Hippocampal formation (tissue), 2 donors: ENCODE measurements at places on chromosomes 1 and 21.
A peak's percentile ranks its signal among the peaks of the same experiment; 100 is the strongest.

- DNase-seq, result no peak
These were observed 588 bp downstream of the NEXN start for GRCh38 chr1:77888781-77889642.

DNA sequence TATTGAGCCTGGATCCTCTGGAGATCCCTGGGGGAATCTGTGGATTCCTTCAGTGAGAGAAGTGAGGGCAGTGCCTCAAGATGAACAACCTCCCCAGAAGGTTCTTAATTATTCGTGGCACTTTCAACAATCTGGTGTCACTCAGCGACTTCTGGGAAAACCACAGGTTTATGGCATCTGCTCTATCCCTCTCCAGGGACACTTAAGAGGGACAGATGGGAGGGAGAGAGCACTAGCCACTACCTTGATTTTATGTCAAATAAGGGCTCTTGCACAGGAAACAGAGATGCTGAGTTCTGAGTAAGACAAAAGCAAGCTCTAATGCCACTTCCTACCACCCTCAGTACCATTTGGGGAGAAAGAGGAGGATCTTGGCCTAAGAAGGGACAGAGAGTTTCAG is 21.2 kb upstream of the CHI3L1 start:
- no peak for DNase-seq

- DNase-seq, result no peak
These were observed 489 bp downstream of the CELSR2 start for GRCh38 chr1:109249654-109250401.

DNA sequence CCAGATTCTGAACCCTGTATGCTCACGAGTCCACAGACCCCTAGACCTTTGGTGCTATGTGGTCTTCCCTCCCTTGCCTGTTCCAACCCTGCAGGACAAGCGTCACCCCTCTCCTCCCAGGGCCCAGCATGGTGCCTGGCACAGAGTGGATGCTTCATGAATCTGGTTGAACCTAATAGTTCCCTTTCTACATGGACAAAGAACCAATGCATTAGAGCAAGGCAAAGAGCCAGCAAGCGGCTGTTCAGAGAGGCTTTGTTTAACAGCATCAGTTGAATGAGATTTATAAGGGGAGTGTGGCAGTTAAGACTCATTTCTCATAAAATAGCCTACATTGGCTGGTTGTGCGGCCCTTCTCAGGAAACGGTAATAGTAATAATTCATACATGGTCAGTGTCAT is 14.9 kb downstream of the SLC26A9 start:
- peak; percentile 96 for DNase-seq

GRCh38 chr1:92709738-92710137 is 75.2 kb downstream of the EVI5 start:
- DNase-seq, result no peak

GRCh38 chr1:39828734-39829133 is 40.1 kb upstream of the BMP8B start:
- no peak for DNase-seq

GRCh38 chr1:155078469-155079209 is at the start of gene EFNA3:
Gene EFNA3, plus strand, starts transcription at chr1:155078837. Its CDS starts 105 bp downstream, at chr1:155078942.
- DNase-seq, result no peak

DNA sequence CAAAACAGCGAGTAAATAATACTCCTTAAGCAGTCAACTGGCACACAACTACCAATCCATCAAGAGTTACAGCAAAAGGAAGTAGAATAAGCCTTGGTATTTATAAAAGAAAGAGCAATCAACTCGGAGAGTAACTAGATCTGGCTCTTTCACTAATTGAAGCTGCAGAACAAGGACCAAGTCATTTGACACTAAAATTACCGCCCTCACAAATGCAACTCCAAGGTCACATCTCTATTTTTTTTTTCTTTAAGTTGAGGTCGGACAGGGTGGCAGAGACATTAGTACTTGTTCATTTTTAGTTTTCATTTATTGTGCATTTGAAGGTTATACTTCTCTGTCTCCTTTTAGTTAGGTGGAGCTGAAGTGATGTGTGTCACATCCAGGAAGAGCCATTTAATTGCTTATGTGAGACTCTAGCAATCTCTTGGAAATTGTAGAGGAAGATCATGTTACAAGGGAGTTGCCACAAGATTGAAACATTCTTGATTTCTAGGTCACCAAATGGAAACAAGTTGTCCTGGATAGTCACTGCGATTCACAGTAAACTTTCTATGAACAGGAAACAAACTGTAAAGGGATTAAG is 138.1 kb upstream of the ADAMTS5 start:
- no peak for DNase-seq

- DNase-seq, result no peak
These were observed 25.2 kb upstream of the CDCA8 start for GRCh38 chr1:37667023-37667671.

DNA sequence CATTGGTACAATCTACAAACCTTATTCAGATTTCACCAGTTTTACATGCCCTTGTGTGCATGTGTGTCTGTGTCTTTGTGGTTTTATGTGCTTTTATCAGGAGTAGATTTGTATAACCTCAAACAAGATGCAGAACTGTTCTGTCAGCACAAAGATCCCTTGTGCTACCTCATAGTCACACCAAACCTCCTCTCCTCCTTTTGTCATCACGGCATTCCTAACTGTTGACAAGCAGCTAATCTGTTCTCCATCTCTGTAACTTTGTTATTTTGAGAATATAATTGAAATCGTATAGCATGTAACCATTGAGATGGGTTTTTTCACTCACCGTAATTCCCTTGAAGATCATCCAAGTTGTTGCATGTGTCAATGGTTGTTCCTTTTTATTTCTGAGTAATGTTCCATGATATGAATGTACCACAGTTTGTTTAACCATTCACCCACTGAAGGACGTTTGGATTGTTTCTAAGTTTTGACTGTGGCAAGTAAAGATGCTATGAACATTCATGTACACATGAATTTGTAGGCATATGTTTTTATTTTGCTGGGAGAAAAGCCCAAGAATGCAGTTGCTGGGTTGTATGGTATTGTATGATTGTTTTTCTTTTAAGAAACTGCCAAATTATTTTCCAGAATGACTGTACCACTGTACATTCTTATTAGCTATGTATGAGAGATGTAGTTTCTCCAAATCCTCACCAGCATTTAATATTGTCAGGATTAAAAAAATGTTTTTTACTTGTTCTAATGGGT is 78.1 kb upstream of the B3GALT2 start:
- DNase-seq, result no peak

- peak; percentile 9 for DNase-seq
These were observed 5.2 kb upstream of the VTCN1 start for GRCh38 chr1:117215733-117216462.

DNA sequence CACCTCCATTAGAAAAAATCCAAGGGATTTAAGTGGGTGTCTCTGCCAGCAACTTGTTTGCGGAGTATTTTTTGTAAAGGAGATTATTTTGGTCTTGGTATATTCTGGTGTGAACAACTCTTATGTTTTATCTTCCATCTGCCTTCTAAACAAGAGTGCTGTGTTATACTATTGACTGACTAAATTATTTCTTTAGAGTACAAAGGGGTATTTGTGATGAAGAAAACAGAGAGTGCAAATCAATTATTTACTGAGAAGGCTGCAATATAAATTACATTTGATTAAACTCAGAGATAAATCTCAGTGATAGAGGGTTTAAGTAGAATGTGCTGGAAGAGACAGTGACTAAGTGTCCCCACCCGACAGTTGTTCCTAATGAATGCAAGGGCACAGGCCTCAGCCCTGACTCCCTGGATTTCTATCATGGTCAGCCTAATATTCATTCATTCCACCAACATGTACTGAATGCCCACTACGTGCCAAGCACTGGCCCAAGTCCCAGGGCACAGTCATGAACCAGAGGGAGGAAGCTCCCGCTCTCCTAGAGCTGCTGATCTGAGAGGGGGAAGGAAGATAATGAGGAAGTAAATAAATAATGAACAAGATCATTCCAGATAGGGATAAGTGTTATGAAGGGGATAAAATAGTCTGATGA is 196.9 kb upstream of the C8B start:
- DNase-seq, result peak; percentile 61

DNA sequence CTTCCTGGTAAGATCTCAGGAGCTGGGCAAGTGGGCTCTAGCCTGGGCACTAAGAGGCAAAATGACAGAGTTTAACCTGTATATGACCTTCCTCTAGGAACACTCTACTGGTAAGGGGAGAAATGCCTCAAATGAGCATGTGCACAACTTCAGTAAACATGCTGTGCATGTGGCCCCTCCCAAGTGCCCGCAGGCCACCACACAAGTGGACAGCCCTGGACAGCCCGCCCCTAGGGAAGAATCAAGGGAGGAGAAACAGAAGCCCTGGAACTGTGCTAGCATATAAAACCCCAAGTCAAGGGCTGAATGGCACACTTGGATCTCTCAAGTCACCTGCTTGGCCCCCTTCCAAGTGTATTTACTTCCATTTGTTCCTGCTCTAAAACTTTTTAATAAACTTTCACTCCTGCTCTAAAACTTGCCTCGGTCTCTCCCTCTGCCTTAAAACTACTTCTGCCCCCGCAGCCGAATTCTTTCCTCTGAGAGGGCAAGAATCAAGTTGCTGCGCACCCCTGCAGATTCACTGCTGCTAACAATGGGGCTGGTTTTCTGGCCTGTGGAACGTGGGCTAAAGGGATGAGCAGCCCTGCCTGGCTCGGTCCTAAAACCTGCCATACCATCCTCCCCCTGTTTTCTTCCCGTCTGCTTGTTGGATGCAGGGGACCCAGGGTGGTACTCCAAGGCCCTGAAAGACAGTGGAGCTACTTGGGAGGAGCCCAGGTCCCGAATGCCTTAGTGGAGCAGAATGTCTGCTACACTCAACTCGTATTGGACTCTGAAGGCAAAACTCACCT is 93.5 kb downstream of the IER5 start:
- DNase-seq, result no peak

DNA sequence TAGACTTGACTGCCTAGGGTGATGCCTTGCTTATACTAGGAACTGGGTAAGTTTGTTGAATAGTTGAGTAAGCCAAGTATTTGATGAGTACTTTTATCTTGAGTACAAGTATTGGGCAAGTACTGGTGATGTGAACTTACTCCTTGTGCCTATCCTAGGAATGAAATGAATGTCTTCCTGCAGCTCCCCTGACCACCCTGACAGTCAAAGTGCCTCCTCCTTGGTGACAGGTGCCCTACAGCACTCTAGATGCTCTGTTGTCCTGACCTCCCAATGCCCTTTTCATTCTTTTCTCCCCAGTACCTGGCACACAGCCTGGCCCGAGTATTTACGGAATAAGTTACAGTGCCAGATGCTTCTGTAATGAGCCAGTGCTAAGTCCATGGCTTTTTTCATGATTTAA is 25.5 kb downstream of the PCSK9 start:
- no peak for DNase-seq

DNA sequence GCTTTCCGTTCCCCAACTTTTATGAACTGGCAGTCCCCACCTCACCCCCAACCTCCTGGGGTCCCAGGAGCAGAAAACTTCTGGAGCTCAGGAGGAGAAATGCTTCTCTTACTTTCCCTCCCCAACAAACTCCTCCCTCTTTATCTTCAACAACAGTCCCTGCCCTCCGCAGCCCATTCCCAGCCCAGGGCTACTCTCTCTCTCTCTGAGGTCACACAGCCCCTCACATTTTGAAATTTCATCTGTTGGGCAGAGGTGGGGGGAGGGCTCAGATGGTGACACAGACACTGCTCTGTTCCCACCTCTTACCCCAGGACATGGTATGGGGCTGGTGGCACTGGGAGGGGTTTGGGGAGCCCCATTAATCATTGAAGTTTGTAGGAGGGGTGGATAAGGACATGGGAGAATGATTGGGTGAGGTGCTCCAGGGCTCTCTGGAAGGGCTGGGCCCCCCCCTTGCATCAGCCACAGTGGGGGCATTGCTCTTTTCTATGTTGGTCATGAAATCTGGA is 6.0 kb downstream of the PIK3CD start:
- DNase-seq, result no peak

DNA sequence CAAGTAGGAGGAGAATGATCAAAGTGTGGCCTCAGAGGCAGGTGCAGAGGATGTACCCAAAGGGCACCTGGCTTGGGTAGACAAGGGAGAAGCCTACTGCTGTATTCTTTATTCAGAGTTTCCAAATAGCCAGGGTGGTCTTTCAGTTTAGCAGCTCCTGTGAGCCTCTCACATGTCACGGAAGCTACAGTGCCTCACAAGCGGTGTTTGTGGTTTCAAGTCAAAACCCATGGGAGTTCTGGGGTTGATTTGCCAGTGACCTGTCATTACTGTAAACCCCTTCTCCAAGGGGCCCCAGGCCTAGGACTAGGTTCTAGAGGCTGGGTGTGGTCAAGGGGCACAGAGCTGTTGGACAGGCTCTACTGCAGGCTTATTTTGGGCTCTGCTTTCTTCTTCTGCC is 10.2 kb upstream of the IL10 start:
- no peak for DNase-seq

GRCh38 chr1:217211486-217211885 is 419.4 kb downstream of the GPATCH2 start:
- no peak for DNase-seq

- no peak for DNase-seq
These were observed 29.8 kb upstream of the ETV3 start for GRCh38 chr1:157168015-157168414.

GRCh38 chr1:111332190-111332589 is 41.5 kb downstream of the CHIA start:
- DNase-seq, result no peak

- no peak for DNase-seq
These were observed 10.9 kb downstream of the TAGLN2 start for GRCh38 chr1:159914252-159915018.

DNA sequence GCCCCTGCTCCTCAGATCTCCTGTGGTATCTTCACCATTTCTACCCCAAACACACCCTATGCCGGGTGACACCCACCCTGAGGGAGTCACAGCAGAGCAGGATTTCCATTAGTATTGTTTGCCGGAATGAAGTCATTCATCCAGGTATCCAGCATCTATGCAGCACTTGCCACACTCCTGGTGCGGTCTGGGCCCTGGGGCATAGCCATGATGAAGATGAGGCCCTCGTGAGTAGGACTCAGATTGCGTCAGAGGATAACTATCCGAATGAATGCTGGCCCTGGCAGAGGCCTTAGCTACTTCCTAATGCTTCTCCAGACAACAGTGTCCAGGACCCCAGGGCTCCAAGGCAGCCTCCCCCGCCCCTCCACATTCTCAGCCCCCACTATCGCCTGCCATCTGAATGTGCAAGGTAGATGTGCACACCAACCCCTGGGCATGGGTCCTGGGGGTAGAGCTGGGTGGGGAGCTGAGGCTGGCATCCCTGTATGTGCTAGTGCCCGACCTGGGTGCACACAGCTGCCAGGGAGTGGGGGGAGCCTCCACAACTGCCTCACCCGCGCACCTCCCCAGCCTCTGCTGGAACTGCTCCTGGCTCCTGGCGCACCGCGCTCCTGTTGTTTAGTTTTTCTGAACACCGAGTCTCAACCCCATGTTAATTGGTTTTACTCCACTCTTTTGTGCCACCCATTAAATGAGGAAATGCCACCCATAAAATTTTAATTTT is 25.5 kb upstream of the ZC3H12A start:
- DNase-seq, result no peak

- no peak for DNase-seq
These were observed 7.7 kb downstream of the PDZK1IP1 start for GRCh38 chr1:47181955-47182675.

GRCh38 chr1:174225499-174226204 is 66.3 kb downstream of the RABGAP1L start:
- no peak for DNase-seq
